ENCODE measurements at places on chromosomes 7 and 10.

GRCh38 chr7:73308074-73308664 is 457 bp downstream of the NSUN5 start:
- peak; percentile 71 for DNase-seq

DNA sequence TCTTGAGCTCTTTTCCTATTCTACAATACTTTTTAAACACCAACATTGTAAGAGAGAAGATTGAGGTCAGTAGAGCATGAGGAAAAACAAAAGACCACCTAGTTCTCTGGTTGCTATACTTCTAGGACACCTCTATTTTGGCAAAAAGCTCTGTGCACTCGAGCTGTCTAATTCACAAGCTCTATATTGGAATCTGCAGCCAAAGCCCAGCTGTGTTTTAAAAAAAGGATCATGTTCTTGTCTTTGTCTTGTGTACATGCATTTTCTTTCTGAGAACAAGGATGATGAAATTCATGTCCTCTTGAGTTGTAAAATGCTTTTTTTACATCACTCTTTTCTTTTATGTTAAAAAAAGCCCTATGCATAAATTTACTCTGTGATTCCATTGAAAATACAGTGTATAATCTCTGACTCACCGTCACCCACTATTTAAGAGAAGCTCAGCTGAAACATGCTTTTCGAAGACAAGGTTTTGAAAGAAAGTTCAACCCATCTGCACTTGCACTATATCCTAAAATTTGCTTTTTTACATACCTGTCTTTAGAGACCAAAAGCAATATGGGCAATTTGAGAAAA is 215.5 kb upstream of the VSTM2A start:
- DNase-seq, result no peak

- DNase-seq, result no peak
These were observed 438.5 kb downstream of the GRID1 start for GRCh38 chr10:85927952-85928665.

- peak; percentile 55 for DNase-seq
These were observed 31.6 kb upstream of the TMEM72 start for GRCh38 chr10:44879531-44879899.

GRCh38 chr10:96025566-96025965 is 17.8 kb upstream of the CCNJ start:
- peak; percentile 84 for DNase-seq

DNA sequence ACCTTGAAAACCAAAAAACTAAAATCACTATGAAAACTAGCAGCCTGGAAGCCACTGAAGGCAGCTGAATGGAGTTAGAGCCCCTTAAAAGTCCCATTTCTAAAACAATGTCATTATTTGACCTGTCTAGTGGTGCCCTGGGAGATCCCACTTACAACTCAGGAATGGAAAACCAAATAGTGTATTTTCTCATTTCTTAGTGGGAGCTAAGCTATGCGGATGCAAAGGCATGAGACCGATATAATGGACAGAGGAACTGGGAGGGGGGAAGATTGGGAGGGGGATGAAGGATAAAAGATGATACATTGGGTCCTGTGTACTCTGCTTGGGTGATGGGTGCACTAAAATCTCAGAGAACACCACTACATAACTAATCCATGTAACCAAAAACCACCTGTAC is 9.8 kb upstream of the GIMAP2 start:
- DNase-seq, result no peak

GRCh38 chr7:30934225-30934624 is 22.6 kb downstream of the AQP1 start:
- DNase-seq, result peak; percentile 37

DNA sequence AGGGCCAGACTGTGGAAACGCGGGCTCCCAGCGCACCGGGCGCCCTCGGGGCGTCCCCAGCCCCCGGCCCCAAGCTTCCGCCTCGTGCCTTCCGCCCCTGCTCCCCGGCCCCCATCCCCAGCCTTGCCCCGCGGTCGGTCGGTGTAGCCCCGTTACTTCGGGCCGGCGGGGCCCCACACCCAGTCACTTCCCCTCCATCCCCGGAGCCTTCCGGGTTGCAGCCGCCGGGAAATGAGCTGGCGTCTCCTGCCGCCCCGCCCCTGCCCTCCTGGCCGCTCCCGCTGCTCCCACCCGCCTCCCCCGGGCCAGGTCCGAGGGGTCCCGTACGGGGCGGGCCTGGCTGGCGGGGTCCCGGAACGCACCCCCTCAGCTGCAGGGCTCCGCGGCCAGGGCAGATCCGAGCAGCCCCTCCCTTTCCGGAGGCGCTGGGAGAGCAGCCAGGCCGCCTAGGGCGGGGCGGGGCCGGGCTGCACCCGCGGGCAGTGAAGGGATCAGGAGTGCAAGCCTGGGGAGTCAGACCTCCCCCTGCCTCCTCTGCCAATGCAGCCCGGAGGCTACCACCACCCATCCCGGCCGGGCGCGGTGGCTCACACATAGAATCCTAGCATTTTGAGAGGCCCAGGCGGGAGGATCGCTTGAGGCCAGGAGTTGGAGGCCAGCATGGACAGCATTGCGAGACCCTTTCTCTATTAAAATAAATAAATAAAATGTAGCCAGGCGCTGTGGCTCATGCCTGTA is 709 bp downstream of the ARPC1B start:
- peak; percentile 85 for DNase-seq

DNA sequence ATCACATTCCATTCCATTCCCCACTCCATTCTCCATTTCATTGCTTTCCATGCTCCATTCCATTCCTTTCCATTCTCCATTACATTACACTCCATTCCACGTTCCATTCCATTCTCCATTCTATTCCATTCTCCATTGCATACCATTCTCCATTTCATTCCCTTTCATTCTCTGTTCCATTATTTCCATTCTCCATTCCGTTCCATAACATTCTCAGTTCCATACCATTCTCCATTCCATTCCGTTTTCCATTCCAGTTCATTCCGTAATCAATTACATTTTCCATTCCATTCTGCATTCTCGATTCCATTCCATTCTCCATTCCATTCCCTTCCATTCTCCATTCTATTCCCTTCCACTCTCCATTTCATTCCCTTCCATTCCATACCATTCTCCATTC is 86.4 kb downstream of the NSUN6 start:
- DNase-seq, result no peak

DNA sequence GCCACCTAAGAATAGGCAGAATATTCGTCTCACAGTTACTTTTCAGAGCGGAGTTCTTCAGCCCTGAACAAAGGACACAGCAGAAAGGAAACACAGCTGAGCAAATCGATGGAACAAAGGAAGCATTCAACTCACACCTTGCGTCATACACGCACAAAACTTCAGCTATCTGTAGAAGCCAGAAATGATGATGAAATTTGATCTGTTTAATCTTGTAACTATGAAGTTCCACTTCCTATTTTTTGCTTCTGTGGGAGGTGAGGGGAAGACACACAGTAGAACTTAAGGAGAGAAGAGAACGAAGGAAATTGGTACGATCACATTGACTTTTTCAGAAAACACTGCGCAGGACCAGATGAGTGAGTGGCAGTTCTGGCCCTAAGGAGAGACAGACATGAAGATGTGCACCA is 26.2 kb downstream of the FAM171A1 start:
- no peak for DNase-seq

- DNase-seq, result no peak
These were observed 76.1 kb downstream of the CUBN start for GRCh38 chr10:17053513-17053912.

DNA sequence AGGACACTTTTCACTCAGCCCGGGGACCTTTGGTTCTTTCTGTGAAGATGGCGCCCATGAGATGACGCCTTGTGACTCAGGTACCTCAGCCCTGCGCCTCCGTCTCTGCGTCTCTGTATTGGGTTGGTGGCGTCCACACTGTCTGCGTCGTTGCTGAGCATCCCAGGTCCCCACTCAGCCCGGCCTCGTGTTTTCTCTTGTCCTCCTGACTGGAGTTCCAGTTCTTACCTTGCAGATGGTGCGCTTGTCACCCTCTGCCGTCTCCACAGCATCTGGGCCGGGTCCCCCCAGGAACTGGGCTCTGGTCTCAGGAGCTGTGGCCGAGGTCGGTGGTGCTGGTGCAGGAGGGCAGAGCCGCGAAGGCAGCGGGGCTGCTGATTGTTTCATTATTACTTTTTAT is 150.4 kb downstream of the WDR37 start:
- DNase-seq, result no peak
